Psoas muscle (tissue), 8 donors: ENCODE measurements at places on chromosomes 6 and 20. TPM values are rescaled to one million over a fixed set of nuclear protein-coding genes. Genes with fewer than 3 reads are reported as not detected.

DNA sequence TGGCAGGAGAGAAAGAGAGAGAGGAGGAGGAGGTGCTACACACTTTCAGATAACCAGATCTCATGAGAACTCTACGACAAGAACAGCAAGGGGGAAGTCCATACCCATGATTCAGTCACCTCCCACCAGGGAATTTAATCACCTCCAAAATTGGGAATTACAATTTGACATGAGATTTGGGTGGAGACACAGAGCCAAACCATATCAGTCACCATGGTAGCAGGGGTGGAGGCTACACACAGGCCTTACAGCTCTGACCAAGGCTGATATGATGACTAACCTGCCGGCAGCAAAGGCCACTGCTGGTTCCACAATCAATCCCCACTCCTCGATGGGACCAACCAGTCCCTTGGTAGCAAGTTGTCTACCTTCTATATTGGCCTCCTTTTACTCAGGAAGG is 13.6 kb upstream of the RBM24 start:
- no peak for DNase-seq

- no peak for DNase-seq
Measured at GRCh38 chr6:113184291-113184690, 672.9 kb upstream of the MARCKS start.

GRCh38 chr20:13263451-13263850 is 42.4 kb downstream of the ISM1 start:
- no peak for DNase-seq

GRCh38 chr6:129730477-129731165 is 20.6 kb upstream of the ARHGAP18 start:
- DNase-seq, result no peak

- no peak for DNase-seq
Measured at GRCh38 chr20:37913567-37914366, 10.8 kb downstream of the VSTM2L start.

MOXD1 gene
- 0.32 TPM for total RNA-seq

EPB41L1 gene
- 9.1 TPM for total RNA-seq

DNA sequence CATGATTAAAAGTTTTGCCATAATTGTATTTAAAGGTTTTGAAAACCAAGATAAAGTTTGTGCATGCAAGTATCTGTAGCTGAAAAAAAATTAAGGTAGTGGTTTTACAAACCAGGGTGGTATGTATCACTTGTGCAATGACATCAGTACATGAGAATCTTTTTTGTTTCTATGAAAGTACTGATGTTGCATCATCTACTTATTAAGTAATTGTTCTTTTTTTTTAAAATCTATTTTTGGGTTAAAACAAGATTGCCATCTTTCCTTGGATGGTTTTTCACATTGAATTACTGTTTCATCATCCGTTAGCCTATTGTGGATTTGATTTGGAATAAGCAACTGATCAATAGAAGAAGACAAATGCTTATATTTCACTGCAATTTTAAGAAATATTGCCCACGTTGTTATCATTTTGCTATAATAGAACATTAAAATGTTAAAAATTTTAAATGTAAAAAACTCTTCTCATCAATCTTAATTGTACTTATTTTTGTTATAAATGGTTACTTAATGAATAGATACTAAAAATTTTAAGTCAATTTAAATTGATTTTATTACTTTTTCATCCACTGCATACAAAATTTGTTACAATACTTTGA is 39.8 kb upstream of the TAGAP start:
- DNase-seq, result no peak

SGK2 gene
- total RNA-seq, result not detected

CTCFL gene
- total RNA-seq, result not detected

GRCh38 chr6:168060521-168060931 is 18.5 kb downstream of the FRMD1 start:
- peak; percentile 64 for DNase-seq

CAPN11 gene
- total RNA-seq, result 0.32 TPM

DNA sequence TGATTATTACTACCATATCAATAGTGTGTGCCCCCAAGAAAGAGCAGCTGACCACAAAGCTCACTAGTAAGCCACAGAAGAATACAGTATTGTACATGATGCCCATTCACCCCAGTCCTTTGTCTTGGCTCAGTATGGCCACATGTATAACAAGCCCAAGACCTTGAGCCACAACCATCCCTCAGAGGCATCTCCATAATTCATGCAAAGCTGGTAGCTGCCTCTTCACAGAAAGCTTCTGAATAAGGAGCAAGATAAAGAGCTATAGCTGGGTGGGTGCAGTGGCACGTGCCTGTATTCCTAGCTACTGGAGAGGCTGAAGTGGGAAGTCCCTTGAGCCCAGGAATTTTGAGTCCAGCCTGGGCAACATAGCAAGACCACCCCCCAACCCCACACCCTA is 4.8 kb upstream of the BTN1A1 start:
- DNase-seq, result no peak

- no peak for DNase-seq
Measured at GRCh38 chr6:16773362-16773761, 12.1 kb upstream of the ATXN1 start.

- DNase-seq, result no peak
Measured at GRCh38 chr6:139343052-139343750, 31.2 kb downstream of the CITED2 start.

GRCh38 chr20:35447082-35447789 is 8.2 kb upstream of the CEP250 start:
- DNase-seq, result peak; percentile 85

GRCh38 chr20:25859649-25860530 is 163.2 kb upstream of the ZNF337 start:
- peak; percentile 78 for DNase-seq

DNA sequence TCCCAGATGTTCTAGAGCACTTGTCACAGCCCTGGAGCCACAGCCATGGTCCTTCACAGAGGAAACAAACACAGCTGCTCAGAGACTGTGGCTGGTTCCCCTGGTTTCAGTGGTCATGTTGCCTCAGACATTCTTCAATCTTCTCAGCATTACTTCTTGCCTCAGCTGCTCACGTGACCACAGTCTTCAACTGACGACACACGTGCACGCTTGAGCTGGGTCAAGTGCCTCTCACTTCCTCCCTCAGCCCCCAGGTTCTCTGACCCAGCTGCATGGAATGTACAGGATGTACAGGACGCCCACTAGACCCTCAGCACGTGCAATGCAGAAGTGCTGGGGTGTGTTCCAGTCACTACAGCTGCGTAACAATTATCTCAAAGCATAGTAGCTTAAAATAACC is 159.8 kb upstream of the GGTLC1 start:
- DNase-seq, result no peak

GRCh38 chr6:110874880-110875547 is 429 bp downstream of the AMD1 start:
- DNase-seq, result no peak

GRCh38 chr6:44622555-44622954 is 235.0 kb downstream of the CDC5L start:
- no peak for DNase-seq
